ENCODE measurements at places on chromosomes 16 and 17. TPM values are rescaled to one million over a fixed set of nuclear protein-coding genes. Genes with fewer than 3 reads are reported as not detected.

DNA sequence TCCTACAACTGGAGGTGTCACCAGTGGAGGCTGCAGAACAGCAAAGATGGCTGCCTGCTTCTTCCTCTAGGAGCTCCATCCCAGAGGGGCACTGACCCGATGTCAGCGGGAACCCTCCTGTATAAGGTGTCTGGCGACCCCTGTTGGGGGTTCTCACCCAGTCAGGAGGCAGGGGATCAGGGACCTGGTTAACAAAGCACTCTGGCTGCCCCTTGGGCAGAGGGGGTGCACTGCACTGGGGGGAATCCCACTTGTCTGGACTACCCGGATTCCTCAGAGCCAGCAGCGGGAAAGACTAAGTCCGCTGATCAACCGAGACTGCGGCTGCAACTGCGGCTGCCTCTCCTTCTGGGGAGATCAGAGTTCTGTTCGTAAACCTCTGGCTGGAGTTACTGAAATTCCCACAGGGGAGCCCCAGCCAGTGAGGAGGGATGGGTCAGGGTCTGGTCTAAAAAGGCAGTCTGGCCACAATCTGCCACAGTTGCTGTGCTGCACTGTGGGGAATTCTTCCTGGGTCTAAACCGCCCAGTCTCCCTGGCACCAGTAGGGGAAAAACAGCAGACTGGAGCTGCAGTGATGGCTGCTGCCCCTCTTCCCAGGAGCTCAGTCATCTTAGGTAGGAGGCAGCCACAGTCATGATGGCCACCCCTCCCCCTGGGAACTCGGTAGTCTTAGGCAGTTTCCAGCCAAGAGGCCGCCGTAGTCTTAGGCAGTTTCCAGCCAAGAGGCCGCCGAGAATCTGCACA, 213.4 kb downstream of the CYB561 start:
- H3K4me3 ChIP-seq, result no peak overlapping the region
- H3K4me1 ChIP-seq, result no peaks in the 10 kb centered on the region
- H3K27me3 ChIP-seq, result no peaks in the 10 kb centered on the region
- H3K27ac ChIP-seq, result no peak overlapping the region
- no peak for DNase-seq

DNA sequence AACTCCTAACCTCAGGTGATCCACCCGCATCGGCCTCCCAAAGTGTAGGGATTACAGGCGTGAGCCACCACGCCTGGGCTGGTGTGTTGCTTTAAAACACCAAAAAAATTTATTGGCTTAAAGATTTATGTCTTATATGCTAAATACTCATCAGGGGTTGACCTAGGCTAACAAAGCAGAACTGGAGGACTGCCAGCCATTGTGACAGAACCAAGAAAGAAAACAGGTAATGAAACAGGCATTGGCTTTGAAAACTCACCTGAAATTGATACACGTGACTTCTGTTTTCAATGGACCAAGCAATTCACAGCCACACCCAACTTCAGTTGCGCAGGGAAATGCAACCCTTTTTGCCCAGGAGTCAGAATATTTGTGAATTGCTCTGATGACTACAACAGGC, 4.9 kb upstream of the PHAF1 start:
- no peak overlapping the region for H3K27ac ChIP-seq
- no peaks in the 10 kb centered on the region for H3K27me3 ChIP-seq
- DNase-seq, result no peak
- H3K4me3 ChIP-seq, result no peak overlapping the region
- H3K4me1 ChIP-seq, result peaks cover 6% of the 10 kb centered on the region

Gene SEZ6
- polyA plus RNA-seq, result not detected

GRCh38 chr16:58853854-58854791, 120.0 kb upstream of the GOT2 start:
- no peak overlapping the region for H3K27ac ChIP-seq
- H3K36me3 ChIP-seq, result no peaks in the 10 kb centered on the region
- no peaks in the 10 kb centered on the region for H3K4me1 ChIP-seq

- H3K36me3 ChIP-seq, result no peaks in the 10 kb centered on the region
- H3K27me3 ChIP-seq, result no peaks in the 10 kb centered on the region
- H3K4me3 ChIP-seq, result no peak overlapping the region
- H3K4me1 ChIP-seq, result no peaks in the 10 kb centered on the region
Observed at GRCh38 chr16:17159617-17160016, 311.1 kb downstream of the XYLT1 start.

GRCh38 chr17:63703556-63704258, 3.8 kb upstream of the LIMD2 start:
- no peak overlapping the region for H3K4me3 ChIP-seq
- no peak for DNase-seq
- no peaks in the 10 kb centered on the region for H3K27me3 ChIP-seq

DNA sequence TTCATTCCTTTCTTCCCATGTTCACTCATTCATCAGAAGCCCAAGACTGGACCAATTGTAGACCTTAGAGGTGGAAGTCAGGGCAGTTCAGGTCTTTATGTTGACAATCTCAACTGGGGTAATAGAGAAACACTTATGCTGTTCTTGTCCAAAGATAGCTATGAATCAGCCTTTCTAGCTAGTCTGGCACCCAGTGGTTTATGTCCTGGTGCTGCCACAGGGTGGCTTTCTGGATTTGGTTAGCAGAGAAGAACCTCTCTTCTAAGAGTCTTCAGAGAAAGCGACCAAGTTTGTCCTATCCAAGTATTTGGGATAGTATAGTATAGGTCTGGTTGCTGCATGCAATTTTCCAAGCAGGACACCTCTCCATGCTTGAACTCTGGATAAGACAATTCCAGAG, 83.3 kb downstream of the NOG start:
- H3K36me3 ChIP-seq, result no peaks in the 10 kb centered on the region
- H3K27me3 ChIP-seq, result peaks cover 32% of the 10 kb centered on the region
- DNase-seq, result no peak
- H3K27ac ChIP-seq, result no peak overlapping the region
- peaks cover 23% of the 10 kb centered on the region for H3K4me1 ChIP-seq
- H3K4me3 ChIP-seq, result no peak overlapping the region

DNA sequence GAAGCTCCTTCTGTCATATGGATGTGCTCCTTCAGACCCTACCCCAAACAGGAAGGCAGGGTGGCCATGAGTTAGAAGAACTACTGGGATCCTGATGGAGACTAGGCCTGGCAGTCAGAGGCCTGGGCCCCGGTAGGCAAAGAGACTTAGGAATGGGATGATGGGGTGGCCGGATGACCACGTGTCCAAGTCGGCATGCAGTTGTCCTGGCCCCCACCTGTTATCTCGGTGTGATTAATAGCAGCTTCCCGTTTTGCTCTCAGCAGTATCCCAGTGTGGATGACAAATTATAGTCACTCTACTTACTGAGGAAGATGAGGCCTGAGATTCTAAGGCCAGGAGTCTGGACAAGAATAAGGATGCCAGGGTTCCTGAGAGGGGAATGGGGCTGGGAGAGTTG, 1.5 kb downstream of the TNFSF12 start:
- peaks cover 10% of the 10 kb centered on the region for H3K4me1 ChIP-seq
- no peak for DNase-seq
- no peaks in the 10 kb centered on the region for H3K36me3 ChIP-seq
- no peak overlapping the region for H3K27ac ChIP-seq
- H3K4me3 ChIP-seq, result no peak overlapping the region

DNA sequence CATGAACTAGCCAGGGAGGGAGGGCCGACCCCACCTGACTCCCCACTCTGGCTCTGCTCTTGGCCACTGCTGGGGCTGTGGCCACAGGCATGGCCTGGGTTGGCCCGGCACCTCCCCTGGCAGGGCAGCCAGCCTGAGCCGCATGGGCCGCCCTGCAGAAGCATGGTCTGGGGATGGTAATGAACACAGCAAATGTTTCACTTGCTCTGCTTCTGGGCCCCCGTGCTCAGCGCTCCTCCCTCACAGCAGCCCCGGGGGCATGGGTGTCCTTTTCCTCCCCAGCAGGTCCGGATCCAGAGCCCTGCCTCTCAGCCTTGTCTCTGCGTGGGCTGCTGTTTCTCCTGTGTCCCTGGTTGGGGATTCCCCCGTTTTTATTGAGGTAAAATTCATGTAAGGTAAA, 30.9 kb upstream of the KCNJ12 start:
- no peak overlapping the region for H3K27ac ChIP-seq
- no peaks in the 10 kb centered on the region for H3K36me3 ChIP-seq
- H3K4me1 ChIP-seq, result no peaks in the 10 kb centered on the region
- no peak for DNase-seq
- no peak overlapping the region for H3K4me3 ChIP-seq

Gene ZNF423
- 2.2 TPM for polyA plus RNA-seq
